Kidney epithelial cell (primary cell): ENCODE measurements at places on chromosomes 6 and 20.

- no peak for DNase-seq
These were observed 72.1 kb downstream of the AFDN start for GRCh38 chr6:167898673-167899311.

- no peak for DNase-seq
These were observed 97.2 kb upstream of the PMEPA1 start for GRCh38 chr20:57806975-57807374.

DNA sequence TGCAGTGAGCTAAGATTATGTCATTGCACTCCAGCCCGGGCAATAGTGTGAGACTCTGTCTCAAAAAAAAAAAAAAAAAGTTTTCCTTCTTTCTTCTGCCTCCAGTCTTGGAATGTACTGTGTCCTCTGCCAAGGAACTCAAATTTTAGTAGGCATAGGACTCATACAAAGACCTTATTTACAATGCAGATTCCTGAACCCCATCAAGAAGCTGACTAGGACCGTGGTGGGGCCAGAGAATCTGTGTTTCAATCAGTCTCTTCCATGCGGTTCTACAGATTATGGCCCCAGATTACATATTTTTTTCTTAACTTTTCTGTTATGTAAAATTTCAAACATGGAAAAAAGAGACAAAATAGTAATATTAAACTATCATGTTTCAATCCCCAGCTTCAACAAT is 29.8 kb upstream of the PIM1 start:
- no peak for DNase-seq

- DNase-seq = no peak
These were observed 317.8 kb downstream of the CDH4 start for GRCh38 chr20:61569825-61570224.

GRCh38 chr6:154500769-154501577 is 9.5 kb downstream of the CNKSR3 start:
- no peak for DNase-seq

DNA sequence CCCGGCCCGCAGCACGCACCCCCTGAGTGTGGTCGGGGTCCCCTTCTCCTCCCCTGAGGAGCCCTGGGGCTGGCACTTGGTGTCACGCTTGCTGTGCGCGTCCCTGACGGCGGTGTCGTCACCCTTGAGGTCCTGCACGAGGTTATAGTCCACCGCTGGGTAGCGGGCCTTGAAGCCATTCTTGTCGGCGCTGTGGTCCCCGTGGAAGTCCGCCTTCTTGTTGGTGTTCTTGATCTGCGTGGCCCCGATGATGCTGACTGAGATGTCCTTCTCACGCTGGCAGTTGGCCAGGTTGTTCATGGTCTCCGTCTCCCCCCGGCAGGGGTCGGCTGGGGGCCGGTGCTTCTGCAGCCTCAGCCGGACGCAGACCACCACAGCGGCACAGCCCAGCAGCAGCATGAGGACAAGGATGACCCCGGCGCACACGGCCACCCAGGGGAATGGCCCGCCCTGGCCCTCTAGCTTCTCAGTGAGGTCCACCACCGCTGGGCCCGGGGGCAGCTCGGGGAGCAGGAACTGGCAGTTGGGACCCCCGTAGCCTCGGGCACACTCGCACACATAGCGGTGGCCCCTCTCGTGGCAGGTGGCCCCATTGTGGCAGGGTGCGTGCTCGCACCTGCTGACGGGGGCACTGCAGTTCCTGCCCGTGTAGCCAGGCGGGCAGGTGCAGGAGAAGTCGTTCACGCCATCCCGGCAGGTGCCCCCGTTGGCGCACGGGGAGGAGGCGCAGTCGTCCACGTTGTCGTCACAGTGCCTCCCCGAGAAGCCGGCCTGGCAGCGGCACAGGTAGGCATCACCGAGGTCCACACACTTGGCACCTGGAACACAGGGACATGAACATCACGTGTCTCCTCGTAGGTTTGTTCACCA is 7.4 kb downstream of the DLL1 start:
- no peak for DNase-seq

GRCh38 chr6:99393366-99393697 is 663 bp downstream of the COQ3 start:
- no peak for DNase-seq

DNA sequence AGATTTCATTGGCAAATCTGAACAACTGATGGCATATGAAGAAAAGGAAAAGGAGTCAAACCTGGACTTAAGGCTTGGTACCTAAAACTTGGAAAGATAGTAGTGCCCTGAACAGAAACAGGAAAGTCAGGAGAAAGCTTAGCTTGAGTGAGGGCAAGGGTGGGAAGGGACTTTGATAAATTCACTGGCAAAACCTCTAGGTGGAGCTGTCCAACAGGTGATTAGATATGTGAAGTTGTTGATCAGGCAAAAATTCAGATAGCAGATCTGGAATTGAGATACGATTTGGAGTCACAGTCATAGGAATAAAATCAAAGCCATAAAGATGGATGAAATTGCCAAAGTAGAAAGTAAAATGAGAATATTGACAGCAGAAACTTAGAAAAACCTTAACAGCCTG is 16.1 kb upstream of the ZNF292 start:
- no peak for DNase-seq

- DNase-seq = no peak
These were observed 425 bp downstream of the FOXA2 start for GRCh38 chr20:22583773-22584521.

GRCh38 chr6:63149730-63150129 is 61.5 kb upstream of the FKBP1C start:
- no peak for DNase-seq

- DNase-seq = no peak
These were observed 288.9 kb downstream of the PREX1 start for GRCh38 chr20:48538856-48539255.

DNA sequence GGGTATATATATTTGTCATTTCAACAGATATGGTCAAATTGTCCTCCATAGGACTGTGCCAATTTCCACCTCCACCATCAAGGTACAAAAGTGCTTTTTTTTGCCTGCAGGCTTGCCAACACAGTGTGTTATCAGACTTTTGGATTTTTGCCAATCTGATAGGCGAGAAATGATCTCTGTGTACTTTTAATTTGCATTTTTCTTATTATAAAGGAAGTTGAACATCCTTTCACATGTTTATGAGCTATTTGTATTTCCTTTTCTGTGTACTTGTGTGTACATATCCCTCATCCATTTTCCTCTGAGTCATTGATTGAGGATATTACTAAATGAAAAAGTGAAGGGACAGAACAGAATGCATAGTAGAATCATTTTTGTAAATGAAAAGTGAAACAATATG is 39.0 kb upstream of the PTPN1 start:
- DNase-seq = no peak

GRCh38 chr6:116945809-116946208 is 68.8 kb downstream of the RFX6 start:
- DNase-seq = peak; percentile 45

DNA sequence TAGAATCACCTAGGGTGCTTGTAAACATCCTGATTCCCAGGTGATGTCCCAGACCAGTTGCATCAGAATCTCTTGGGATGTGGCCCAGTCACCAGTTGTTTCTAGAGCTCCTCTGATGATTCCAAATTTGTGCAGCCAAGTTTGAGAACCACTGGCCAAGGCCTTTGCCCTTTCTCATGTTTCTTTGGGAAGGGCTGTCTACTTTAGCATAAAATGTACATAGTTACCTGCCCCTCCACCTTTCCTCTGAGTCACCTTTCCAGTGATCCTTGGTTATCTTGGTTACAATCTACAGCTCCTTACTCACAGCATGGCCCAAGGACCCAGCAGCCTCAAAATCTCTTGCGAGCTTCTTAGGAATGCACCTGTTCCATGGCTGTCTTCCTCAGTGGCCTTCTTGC is 266.4 kb upstream of the PRND start:
- no peak for DNase-seq

- DNase-seq = no peak
These were observed 8.4 kb downstream of the LRP11 start for GRCh38 chr6:149855741-149856140.

DNA sequence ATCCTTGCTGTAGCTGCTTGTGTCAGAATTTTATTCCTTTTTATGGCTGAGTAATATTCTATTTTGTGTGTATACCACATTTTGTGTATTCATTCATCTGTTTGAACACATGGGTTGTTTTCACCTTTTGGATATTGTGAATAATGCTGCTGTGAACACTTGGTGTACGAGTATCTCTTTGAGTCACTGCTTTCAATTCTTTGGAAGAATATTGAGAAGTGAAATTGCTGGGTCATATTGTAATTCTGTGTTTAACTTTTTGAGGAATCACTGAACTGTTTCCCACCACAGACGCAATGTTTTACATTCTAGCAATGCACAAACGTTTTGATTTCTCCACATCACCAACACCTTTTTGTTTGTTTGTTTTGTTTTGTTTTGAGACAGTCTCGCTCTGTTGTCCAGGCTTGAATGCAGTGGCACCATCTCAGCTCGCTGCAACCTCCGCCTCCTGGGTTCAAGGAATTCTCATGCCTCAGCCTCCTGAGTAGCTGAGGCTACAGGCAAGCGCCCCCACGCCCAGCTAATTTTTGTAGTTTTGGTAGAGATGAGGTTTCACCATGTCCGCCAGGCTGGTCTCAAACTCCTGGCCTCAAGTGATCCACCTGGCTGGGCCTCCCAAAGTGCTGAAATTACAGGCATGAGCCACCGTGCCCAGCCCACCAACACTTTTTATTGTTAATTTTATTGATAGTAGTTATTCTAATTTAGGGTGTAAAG is 21.7 kb downstream of the CPXM1 start:
- no peak for DNase-seq

DNA sequence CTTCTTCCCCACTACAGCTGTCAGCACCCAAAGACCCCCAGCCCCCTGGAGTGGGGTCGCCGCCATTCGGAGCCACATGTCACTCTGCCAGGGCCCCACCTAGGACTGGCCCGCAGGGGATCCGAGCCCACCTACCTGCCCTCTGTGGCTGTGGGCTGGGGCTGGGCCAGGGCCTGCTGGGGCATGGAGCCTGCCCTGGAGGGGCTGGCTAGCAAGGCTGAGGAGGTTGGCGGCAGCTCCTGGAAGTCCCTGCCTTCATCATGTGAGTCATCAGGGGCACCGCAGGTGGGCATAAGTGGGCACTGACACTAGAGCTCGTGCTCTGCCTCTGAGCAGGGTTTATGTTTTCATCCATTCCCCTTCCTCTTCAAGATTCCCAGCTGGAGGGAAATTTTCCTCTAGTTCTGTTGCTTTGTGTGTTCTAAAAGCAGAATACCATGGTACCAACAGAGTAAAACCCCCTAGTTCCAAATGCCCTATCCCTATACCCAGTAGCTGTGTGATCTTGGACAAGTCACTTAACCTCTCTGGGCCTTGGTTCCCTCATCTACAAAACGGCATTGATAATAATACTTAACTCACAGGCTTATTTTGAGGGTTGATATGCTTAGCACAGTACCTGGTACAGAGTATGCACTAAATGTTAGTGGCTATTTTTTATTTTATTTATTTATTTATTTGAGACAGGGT is 8.7 kb upstream of the FANCE start:
- DNase-seq = no peak

DNA sequence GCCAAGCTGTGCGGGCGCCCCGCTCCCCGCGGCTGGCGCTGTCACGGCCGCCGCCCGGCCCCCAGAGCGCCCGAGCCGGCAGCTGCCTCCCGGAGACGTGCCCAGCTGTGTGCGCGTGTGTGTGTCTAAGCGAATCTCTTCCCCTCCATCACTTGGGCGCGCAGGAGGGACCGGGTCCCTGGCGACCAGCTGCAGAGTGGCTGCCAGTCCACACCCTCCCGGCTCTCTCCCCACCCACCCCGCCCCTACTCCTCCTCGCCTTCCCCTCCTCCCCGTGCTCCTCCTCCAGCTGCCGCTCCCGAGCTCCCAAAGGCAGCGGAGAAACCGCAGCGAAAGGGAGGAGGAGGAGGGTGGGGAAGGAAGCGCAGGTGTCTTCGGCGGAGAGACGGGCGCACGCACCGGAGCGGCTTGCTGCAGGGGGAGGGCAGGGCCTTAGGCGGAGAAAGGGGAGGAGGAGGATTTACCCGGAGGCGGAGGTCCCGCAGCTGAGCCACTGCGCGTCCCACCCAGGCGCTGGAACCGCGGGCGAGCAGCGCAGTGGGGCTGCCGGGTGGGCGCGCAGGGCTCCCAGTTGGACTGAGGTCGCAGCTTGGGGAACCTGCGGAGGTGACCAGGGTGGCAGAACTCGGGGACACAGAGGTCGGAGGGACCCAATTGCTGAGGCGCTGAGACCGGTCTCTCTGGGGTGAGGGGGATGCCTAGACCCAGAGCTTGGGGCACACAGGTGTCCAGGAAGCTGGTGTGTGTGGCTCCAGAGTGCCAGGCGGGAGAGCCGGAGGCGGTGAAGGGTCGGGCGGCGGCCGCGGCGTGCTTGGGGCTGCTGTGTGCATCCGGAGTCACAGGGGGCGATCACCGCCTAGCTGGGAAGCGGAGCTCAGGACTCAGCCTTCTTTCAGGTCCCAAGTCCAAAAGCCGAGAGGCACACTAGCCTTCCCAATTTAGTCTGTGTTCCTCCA is at the start of gene HS3ST5:
TSS of gene HS3ST5 (minus strand) at position 198 of the 956 bp plus-strand sequence. CDS start 280,178 bp downstream, outside the sequence.
- no peak for DNase-seq

DNA sequence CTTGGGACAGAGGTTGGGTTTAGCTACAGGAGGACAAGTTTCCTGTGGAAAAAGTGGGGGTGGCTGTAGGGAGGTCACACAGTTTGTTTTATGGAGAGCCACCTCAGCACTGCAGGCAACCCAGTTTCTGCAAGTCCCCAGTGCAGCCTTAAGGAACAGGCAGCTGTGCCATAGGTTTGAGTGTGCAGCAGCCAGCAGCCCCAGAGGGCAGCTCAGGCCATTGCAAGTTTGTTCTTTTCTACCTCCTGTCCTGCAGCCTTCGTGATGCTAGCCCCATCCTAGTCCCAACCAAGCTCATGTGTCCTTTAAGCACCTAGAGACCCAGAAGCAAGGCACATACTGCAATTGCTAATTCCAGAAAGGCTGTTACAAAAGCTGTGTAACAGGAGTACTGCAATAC is 58.8 kb downstream of the ZBTB9 start:
- DNase-seq = no peak

DNA sequence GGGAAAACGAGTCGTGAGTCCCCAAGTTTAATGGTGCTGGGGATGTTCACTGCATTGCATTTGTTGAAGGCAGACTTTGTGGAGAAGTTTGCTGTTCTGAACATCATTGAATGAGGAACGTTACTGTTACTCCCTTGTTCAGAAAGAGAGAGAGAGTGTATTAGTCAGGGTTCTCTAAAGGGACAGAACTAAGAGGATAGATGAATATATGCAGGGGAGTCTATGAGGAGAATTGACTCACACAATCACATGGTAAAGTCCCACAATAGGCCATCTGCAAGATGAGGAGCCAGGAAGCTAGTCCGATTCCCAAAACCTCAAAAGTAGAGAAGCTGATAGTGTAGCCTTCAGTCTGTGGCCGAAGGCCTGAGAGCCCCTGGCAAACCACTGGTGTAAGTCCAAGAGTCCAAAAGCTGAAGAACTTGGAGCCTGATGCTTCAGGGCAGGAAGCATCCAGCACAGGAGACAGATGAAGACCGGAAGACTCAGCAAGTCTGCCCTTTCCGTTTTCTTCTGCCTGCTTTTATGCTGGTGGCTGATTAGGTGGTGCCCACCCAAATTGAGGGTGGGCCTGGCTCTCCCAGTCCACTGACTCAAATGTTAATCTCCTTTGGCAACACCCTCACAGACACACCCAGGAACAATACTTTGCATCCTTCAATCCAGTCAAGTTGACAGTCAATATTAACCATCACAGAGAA is 223.5 kb upstream of the PCSK2 start:
- no peak for DNase-seq
